Gastroesophageal sphincter (tissue), 4 donors: ENCODE measurements at places on chromosomes 2 and 18.

DNA sequence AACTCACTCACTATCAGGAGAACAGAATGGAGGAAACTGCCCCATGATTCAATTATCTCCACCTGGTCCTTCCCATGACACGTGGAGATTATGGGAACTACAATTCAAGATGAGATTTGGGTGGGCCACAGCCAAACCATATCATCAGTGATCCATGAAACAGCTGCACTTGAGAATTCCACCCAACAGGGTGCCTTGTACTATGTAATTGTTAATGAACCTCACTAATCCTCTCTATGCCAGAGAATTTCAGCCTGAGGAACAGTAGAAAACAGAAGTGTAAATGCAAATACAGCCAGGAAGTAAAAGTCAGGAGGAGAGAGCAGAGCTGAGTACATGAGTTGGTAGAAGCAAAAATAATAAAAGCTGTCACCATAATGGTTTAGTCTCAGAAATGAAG, 261.4 kb downstream of the EPHA4 start:
- ATAC-seq, result no peak

- ATAC-seq, result no peak
Observed at GRCh38 chr2:115606350-115606749, 1163.9 kb downstream of the DPP10 start.

DNA sequence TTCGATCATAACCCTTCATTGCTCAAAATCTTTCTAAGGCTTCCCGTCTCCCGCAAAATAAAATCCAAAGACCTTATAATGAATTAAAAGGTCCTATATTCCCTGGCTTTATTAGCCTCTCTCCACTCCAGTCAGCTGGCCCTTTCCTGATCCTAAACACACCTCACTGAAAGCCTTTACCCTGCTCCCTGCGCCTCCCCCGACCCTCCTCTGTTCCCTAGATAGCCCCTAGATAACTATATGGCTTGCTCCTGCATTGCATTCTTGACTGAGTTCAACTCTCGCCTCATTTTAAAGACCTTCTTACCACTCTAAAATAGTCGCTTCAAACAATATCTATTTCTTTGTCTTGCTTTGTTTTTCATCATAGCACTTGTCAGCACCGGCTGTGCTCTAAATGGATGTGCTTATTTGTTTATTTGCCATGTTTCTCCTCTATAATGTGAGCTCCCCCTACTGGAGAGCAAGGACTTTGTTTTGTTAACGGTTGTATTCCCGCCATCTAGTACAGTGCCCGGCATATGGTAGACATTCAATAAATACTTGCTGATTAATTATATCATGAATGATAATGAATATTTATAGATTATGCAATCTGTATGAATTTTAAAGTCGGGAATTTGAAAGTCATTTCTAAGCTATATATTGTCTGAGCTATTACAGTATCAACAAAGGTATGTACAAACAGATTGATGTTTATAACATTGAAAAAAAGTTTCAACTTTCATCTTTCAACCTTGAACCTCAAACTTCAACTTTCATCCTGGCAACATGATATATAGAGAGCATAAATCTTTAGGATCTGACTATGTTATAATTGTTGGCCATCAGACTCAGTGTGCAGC, 32.4 kb upstream of the VIT start:
- ATAC-seq, result peak; percentile 70

- ATAC-seq, result peak; percentile 62
Observed at GRCh38 chr2:235087832-235088495, 136.1 kb downstream of the SH3BP4 start.

GRCh38 chr2:106798826-106799552, 87.0 kb downstream of the ST6GAL2 start:
- ATAC-seq, result no peak

- ATAC-seq, result no peak
Observed at GRCh38 chr18:76691800-76692199, 130.6 kb upstream of the ZNF236 start.

DNA sequence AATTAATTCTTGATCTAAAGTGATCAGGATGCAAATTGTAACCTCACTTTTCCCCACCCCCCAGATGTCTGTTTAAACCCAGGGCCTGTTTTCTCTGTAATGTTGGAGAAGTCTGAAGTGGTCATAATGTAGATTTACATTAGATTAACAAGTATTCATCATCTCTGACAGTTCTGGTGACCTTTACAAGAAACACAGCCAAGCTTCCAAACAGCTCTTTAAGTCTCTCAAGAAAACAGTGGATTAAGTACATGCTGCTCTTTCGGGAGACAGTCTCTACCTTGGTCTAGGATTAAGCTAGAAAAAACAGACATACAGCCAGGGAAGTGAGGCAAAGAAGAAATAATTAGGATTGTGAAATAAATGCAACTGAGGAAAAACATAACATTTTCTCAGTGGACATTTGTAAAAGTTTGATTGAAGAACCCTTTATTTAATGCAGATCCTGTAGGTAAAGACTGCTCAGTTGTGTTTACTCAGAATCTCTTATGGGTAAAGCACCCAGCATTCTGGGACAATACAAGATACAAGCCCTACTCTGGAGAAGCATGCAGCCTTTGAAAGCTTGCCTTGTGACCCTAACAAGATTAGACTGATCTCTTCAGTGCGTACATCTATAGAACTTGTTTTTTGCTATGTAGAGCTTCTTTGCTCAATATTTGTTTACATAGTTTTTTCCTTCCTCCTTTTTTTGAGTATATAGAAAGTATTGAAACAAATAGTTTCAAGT, 203.9 kb downstream of the PHLPP1 start:
- no peak for ATAC-seq

GRCh38 chr18:79883461-79884293, 67.8 kb downstream of the SLC66A2 start:
- no peak for ATAC-seq

DNA sequence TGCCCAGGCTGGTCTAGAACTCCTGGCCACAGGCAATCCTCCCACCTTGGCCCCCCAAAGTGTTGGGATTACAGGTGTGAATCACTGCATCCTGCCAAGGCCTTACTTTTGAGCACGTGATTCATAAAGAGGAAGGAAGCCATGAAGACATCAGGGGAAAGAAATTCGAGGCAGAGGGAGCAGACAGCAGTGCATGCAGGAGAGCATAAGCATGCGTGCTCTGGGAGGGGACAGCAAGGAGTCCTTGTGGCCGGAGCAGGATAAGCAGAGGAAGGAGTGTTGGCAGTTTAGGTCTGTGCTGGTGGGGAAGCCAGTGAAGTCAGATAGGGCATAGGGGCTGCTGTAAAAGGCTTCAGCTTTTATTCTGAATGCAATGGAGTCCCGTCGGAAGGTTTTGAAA, 400.5 kb upstream of the RAB12 start:
- ATAC-seq, result no peak

DNA sequence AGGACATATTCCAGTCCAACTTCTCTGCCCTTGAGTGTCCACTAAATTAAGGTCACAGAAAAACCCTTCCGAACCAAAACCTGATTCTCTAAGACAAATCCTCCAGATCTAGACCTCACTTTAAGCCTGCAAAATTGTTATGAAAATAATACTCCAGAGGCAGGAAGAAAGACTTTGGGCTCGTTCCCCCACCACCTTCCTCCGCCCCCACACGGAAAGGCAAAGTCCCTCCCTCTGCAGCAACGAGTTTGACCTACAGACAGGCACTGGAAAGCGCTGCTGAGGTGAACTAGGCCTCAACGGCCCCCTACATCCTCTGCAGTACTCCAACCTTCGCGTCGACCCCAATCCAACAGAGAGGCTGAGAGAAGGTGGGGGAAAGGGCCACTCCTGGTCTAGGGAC, 808 bp downstream of the ATP5MC3 start:
- peak; percentile 36 for ATAC-seq

- no peak for ATAC-seq
Observed at GRCh38 chr2:196899976-196900375, 26.5 kb downstream of the PGAP1 start.

GRCh38 chr2:392181-392925, 104.5 kb upstream of the ALKAL2 start:
- no peak for ATAC-seq

DNA sequence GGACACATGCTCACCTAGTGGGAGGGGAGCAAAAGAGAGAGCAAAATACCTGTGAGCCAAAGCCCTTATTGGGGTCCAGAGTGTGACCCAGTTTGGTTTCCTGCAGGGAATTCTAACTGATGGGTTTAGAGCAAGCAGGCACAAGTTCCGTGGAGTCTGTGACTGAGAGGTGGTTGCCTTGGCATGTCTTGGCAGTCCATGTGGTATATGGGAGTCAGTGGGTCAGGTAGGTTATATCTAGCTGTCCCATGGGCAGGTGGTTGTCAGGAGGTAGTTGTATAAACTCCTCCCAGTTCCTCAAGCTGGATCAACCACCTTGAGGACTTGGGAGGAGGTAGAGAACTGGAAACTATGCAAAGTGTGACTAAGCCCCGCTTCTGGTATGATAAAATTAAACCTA, 452.8 kb upstream of the VWC2L start:
- no peak for ATAC-seq

- ATAC-seq, result no peak
Observed at GRCh38 chr18:10322435-10322834, 132.0 kb upstream of the APCDD1 start.

GRCh38 chr18:11468617-11469016, 140.8 kb upstream of the SLC35G4 start:
- ATAC-seq, result no peak

DNA sequence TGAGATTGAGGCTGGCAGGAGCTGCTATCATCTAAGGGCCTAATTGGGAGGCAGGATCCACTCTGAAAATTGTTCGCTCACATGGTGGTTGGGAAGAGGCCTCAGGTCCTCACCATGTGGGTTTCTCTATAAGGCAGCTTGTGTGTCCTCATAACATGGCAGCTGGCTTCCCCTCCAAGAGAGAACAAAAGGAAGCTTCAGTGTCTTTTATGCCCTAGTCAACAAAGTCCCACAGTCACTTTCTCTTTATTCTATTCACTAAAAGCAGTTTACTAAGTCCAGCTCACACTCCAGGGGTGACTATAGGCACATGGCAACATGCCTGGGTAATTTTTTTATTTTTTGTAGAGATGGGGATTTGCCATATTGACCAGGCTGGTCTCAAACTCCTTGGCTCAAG, 5.8 kb upstream of the ITGAV start:
- ATAC-seq, result no peak

DNA sequence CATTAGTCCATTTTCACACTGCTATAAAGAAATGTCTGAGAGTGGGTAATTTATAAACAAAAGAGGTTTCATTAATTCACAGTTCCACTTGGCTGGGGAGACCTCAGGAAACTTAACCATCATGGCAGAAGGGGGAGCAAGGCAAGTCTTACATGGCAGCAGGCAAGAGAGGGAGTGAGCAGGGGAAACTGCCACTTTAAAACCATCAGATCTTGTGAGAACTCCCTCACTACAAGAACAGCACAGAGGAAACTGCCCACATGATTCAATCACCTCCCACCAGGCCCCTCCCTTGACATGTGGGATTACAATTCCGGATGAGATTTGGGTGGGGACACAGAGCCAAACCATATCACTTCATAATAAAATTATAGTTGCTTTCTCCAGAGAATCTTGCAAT, 365.5 kb upstream of the ID2 start:
- ATAC-seq, result no peak

DNA sequence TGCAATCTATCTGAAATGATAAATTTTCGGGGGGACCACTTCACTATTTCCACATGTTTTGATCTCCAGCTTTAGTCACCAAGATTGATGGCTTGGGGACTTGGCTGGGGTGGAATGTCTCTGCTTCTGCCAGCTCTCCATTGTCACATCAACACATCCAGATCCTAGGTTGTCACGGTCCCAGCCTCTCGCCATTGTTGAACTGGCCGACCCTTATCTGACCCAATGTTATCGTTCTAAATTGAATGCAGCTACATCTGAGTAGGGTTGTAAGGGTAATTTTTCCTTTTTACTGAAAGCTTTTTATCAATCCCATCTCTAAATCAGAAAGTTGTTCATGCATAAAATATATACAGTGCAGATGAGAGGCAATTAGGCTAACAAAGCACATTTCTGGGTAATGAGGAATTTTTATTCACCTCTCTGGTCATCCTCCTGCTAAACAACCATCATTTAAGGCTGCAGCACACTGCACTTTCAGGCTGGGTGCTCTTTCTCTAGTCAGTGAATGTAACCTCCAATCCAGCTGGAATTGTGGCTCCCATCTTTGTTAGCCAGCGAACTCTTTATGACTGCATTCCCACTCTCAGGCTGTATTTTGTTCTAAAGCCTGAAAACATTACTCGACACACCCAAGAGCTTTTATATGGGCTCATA, 128.2 kb downstream of the COL4A4 start:
- no peak for ATAC-seq

DNA sequence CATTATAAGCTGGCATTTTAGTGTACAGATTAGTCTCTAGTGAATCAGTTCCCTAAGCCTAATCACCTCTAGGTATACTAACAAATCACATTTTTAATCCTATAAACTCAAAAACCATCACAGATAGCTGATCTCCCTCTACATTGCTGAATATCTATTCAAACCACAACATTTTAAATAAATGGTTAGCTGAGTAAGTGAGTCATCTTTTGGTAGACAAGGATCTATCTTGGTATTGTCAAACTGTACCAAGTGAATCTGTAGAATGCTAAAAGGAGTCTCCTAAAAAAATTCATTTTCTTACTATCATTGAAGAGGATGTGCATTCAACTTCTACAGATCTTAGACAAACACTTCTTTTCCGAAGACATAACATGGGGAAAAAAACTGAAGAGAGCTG, 40.7 kb downstream of the INO80D start:
- no peak for ATAC-seq
